ENCODE measurements at places on chromosomes 6 and 20.

GRCh38 chr6:106146852-106147351 is 60.8 kb downstream of the PRDM1 start:
- no peak for DNase-seq

DNA sequence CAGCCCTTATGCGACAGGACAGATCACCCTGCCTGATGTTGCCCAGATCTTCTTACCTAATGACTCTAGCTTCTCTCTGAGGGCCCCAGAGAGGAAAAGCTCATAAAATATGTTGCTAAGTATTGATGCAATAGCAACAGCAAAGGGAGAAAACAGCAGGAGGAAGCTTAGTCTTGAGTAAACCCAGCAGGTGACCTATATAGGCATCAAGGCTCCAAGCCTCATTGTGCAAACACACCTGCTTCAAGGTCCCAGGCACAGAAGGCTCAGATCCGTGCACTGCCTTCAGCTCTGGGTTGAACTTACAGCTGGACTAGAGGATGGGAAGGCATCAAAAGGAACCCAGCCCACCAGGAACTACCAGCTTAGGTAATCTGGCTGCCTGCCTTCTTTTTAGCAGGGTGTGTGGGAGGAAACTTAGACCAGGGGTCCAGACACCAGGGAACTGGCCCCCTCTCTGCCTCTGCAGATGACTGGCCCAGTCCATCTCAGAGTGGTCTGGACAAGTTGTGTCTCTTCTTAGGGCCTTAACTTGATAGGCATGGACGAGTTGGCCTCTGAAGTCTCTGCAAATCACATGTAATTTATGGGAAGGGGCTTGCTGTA is 34.4 kb downstream of the TGM3 start:
- no peak for DNase-seq

DNA sequence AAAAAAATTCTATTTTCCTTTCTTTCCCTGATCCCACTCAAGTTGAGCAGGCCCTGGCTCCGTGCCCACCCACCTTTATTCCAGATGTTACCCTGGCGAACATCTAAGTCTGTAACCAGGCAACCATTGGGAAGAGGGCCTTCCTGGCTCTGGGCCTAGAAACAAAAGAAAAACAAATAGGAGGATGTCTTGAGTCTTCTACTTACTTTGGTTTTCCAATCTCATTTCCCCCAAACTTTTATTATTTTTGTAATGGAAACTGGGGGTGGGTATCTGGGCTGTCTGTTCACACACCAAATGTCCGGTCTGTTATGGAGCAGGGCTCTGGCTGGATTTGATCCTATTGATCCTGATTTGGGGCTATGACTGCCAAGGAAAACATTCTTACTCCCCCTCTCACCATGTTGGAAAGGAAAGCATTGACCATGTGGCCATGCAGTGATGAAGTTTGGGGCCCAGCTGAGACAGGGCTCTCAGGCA is 744.1 kb downstream of the DHX35 start:
- DNase-seq: no peak

- peak; percentile 40 for DNase-seq
Measured at GRCh38 chr6:36979347-36979742, 6.7 kb downstream of the MTCH1 start.

DNA sequence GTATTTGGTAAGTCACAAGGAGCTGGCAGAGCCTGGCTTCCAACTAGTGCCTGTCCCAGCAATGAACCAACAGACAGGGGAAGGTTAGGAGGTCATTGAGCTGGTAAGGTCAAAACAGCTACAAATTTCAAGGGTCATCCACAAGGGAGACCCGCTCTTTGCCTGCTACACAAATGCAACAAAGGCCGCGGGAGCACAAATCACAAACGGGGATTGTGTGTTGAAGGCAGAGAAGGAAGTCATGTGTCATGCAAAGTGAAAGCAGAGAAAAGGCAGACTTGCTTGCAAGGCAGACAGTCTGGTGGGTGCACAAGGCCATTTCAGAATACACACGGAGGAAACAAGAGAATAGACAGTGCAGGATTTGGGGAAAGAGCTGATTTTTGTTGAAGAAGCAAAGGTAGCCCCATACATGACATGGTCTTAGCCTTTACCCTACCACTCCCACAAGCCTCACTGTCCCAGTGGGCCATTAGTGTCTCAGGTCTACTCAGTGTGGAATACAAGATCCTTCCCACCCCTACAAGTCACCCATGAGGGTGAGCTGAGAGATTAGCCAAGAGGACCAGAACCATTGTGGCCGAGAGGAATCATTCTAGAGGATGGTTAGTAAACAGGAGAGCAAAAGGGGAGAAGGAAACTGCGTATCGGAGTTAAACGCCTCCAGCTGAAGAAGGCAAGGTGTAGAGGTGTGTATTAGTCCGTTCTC is 18.1 kb upstream of the SAMHD1 start:
- DNase-seq: no peak

DNA sequence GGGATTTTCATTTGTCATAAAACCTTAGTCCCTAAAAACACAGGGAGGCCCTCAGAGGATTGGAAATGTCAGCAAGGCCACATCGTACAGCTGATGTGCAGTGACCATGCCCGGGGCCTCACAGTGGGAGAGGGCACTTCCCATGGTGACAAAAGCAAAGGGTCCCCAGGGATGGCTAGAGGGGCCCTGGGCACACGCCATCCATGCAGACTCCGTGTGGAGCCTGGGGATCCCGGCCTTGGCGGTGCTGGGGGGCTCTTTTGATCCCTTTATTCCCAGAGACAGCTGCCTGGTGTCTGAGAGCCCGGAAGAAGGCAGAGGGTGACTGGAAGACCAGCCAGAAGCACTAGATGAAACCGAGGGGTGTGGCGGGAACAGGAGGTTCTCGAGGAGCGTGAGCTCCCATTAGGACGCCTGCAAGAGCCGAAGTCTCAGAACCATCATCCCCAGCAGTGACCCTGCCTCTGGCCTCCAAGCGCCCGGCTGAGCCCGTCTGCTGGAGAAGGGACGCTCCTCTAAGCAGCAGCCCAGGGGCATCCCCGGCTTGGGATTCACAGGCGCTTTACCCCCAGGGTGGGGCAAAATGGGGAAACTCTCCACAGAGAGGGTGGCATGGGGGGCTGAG is 49.1 kb upstream of the FRMD1 start:
- DNase-seq: no peak

GRCh38 chr6:161668665-161669064 is 394.8 kb upstream of the AGPAT4 start:
- no peak for DNase-seq

- no peak for DNase-seq
Measured at GRCh38 chr6:164109770-164110140, 695.2 kb downstream of the QKI start.

GRCh38 chr20:31669876-31670275 is 32.2 kb downstream of the COX4I2 start:
- DNase-seq: no peak

DNA sequence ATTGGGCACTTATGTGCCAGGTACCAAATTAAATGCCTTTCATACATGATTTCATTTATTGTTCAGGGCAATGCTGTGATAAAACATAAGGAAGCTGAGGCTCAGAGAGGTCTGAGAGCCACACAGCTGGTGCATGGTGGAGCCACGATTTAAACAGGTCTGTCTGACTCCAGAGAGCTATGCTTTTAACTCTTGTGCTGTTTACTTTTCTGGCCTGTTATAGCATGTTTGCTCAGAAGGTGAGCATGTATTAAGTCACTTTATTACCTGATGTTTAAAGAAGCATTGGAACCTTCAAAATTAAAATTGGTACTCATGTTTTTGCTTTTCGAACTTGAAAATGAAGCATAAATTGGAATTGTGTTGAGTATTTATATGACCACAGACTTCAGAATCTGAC is 26.8 kb downstream of the MCM8 start:
- no peak for DNase-seq

- DNase-seq: no peak
Measured at GRCh38 chr6:90126839-90127238, 169.8 kb downstream of the BACH2 start.

DNA sequence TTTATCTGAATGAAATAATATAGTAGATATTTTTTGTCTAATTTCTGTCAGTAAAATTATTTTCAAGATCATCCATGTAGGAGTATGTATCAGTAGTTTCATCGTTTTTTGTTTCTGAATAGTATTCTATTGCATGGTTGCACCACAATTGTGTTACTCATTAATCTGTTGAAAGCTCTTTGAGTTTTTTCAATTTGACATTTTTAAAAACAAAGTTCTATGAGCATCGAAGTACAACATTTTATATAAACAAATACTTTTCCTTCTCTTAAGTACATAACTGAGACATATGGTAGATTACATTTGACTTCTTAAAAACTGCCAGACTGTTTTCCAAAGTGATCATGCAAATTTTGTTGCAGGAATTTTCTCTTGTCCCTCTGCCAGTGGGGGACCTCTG is 1113.1 kb upstream of the CITED2 start:
- DNase-seq: no peak

DNA sequence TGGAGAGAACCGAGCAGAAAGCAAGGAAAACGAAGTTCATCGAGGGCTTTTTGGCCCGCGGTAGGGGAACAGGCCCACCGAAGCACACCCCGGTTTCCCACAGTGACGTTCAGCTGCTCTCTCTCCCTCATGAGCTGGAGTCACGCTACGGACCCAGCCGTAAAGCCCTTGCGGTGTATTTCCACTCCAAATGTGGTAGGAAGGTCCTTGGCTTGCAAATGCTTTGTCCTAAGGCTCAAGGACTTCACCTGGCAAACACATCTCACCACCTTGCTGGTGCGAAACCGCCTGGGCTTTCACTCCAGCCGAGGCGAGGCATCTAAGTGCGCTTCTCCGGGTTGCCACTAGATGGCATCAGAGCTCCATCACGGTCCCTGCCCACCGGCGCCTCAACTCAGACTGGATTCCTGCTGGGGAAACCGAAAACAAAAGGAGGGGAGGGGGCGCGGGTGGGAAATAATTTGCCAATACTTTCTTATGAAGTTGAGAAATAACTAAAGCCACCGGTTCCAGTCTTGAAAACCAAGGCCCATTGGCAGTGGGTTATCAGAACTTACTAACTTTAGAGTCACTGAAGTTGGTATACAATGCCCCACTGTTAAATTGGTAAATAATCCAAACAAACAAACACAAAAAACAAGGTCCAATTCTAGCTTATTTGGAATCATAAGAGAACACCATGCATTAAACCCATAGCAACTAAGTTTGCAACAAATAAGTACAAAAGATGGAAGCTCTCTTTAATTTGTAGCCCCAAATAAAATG is 13.4 kb upstream of the FOXC1 start:
- no peak for DNase-seq

DNA sequence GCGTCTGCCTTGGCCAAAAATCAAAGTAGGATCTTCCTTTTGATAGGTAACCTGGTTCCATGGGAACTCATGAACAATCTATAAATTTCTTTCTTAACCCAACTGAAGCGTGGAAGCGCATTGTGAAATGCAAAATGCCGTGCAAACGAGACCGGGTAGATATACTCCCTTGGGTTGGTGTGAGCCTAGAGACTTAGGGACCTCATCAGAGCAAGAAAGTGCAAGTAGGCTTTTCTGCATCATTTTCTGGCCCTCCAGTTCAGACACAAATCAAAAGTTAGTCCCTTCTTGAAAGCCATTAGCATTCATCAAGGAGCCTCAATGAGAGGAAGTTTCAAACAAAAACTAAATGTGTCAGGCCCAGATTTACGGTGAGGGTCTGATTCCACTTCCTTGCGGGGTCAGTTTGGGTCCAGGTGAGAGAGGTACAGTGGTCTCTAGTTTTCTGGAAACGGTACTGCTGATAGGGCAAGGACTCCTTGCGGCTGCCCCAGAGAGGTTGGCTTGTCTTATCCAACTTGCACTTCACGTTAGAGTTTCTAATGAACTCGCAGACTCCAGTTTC is 5.3 kb upstream of the ZNF184 start:
- DNase-seq: no peak

DNA sequence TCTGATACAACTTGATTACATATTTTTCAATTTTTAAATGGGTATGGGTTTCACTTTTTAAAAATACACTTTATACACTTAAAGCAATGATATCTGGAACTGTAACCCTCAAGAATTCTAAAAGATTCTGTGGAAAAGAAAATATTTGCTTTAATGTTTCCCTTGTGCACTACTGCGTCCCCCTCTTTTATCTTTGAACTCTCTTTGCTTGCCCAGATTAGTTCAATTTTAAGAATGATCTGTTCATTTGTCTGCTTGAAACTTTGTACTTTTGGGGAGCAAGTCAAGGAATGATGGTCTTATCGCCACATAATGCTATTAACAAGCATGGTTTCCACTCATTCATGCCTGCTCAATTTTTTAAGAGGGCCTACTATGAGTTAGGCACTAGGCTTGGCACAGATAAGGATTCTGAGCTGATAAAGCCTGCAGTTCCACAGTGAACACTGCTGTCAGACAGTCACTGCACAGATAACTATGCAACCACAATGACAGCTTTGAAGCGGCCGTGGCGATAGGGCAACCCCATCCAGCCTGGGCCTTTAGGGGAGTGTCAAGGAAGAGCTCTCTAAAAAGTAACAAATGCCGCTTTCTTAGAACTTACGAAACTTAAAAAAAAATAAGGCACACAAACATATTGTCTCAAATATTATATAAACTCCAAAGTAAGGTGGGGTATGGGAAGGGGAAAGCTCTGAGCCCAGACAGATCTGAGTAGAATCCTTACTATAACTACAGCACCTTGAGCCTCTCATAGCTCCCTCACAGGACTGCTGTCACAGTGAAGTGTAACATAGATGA is 29.7 kb downstream of the FYN start:
- no peak for DNase-seq

DNA sequence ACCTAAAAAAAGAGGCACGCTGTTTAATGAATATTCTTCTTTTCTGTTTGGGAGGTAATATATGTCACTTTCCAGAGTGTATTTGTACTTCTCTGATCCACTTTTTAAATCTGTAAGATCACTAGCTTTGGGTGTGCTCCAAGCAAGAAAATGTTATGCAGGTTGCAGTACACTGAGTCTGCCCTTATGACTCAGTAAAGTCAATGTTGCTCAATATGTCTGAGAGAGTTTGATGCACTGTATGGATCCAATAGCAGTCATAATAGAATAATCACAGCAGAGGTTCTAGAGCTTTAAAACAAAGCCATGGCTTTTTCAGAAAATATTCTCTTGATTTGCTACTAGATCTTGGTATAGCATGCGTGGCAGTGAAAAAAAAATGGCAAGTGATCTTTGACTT is 525.3 kb upstream of the HTR1E start:
- no peak for DNase-seq

- no peak for DNase-seq
Measured at GRCh38 chr6:26008470-26008869, 45.9 kb downstream of the TRIM38 start.

- DNase-seq: no peak
Measured at GRCh38 chr6:142631517-142632385, 313.2 kb downstream of the HIVEP2 start.

DNA sequence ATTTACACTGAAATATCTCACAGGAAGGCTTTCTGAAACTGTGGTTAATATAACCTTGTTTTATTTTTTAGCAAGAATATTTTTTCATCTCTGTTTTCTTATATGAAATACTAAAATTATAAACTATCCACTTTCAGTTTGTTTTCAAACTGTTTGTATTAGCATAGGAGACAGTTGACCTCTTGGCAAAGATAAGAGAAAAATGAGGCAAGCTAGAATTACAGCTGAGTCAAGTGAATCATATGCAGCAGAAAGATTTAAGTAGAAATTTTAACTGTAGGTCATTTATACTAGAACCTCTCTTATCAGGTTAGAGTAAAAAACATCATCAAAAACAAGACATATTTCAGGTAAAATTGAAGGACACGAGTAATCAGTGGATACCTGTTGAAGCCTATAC is 792.6 kb downstream of the PHF3 start:
- DNase-seq: no peak
